ENCODE measurements at places on chromosomes 11 and 22.

DNA sequence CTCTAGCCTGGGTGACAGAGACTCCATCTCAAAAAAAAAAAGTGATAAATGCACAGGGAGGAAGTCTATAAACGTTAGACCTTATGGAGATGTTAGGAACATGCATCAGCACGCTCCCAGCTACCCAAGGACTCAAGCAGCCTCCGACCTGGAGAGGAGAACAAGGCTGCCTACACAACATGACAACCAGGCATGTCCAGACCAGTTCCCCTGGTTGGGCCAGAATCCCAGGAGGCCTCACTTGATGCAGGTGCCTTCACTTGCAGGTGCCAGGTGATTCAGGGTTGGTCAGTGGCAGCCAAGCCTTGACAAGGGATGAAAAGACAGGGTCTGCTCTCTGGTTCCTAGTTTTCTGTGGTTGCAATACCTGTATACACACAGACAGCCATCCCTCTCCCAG lies 5.9 kb downstream of the RANGAP1 start:
- DNase-seq: no peak

GRCh38 chr11:10725114-10725906 lies 25.7 kb upstream of the CTR9 start:
- DNase-seq: no peak

DNA sequence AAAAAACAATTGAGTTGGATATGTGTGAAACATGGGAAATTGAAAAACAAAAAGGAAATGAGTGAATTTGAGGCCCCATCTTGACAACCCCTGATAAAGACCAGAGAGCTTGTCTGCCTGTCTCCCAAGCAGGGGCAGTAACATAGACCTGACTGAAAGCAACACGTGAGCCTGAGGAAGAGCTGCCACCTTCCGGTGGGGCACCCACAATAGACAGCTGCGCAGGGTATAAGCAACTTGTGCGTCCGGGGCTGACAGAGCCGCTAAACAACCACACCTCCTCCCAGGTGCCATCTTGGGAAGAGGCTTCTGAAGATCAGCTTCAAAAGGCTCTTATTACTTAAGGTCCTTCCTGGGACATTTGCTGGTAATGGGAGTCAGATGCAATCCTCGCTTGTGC lies 166.8 kb downstream of the NTM start:
- DNase-seq: no peak

- no peak for DNase-seq
Measured at GRCh38 chr11:2482745-2483144, 37.9 kb downstream of the KCNQ1 start.

GRCh38 chr11:45215098-45215865 lies 68.8 kb downstream of the PRDM11 start:
- DNase-seq: no peak

DNA sequence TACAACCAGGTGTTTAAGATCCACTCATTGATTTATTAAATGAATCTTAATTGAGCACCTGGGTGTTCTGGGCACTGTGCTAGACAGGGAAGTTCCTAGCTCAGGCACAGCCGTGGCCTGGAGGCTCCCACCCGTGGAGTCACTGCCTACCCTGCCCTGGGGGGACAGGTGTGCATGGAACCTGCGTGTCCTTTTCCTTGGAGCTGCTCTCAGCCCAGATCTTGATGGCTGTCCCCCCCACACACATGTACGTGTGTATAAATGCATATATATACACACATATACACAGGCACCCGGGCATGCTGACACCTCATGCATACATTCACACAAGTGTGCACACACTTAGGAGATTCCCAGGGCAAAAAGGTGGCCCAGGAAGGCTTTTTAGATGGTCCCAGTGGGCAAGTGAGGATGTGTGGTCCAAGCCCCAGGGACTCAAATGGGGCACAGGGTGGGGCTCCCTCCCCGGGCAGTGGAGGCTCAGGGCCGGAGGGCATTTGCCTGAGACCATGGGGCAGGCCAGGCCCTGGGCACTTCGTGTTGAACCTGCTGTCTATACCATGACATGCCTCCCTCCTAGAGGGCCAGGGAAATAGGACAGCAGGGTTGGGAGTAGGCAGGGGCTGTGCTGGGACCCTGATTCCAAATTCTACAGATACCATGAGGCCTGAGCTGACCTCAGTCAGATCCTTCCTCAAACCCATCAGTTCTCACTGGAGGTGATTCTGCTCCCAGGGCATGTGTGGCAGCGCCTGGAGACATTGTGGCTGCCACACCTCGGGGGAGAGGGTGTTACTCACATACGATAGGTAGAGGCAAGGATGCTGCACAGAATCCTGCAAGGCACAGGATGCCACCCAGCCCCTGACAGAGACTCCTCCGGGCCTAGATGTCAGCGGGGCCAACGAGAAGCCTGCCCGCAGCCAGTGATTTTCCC lies 77.8 kb downstream of the BCR start:
- no peak for DNase-seq

DNA sequence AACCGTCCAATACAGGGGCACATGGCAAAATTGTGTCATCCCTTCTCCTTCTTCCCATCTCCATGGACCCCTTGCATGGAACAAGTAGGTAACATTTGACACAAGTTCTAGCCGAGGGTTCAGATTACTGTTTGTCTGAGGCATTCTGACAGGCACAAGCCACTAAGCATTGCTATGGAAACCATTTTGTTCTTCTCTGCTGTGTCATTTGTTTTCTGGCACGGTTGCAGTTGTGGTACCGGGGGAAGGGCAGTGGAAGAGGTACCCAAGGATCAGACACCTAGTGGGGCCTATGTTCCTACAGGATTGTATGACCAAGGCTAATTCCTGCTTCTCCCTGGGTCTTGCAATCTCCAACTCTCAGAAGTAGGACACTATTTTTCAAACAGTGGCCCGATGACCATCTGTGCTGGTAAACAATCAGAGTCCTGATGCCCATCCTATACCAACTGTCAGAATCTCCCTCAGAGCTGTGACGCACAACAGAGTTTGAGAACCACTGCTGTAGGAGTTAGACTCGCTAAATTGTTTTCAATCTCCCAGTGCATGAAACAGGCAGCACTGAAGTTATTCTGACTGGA lies 69.3 kb downstream of the KCNC1 start:
- DNase-seq: no peak

GRCh38 chr11:88206751-88207150 lies 31.5 kb upstream of the RAB38 start:
- DNase-seq: no peak

GRCh38 chr11:10017911-10018310 lies 276.1 kb downstream of the SBF2 start:
- DNase-seq: no peak

DNA sequence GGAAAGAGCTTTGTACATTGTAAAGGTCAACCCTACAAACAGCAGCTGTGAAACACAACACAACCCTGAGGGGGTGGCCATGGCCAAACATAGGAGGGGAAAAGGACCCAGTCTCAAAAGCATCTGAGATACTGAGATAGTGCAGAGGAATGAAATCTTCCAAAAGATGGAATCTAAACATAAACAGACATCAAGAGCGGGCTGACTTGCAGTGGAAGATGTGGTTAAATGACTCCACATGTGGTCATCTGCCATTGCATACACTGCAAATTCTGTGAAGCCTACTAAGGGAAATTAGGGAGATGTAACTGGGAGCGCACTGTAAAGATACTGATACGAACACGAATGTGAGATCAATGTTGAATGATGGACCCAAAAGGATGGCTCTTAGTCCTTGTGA lies 22.0 kb downstream of the BDNF start:
- DNase-seq: no peak

GRCh38 chr11:128597209-128597608 lies 9.9 kb upstream of the ETS1 start:
- DNase-seq: no peak

DNA sequence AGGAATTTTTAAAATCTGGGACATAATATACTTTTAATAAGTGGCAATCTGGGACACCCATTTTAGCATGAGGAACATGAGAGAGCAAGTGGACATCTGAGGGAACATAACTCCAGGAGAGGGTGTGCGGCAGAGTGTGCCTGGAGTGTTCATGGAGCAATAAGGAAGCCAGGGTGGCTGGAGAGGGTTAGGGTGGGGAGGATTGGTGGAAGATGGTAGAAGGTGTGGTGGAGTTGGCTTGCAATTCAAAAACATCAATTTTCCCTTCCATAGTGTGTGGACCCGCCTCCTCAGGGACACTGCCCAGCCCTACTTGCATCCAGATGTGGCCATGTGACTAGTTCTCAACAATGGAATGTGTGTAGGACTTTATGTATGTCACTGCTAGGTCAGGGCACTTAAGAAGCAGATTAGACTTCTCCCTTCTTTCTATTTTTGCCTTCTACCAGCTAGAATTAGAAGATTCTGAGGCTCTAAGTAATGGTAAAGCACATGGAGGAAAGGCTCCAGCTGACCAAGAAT lies 4.4 kb upstream of the DENND5A start:
- no peak for DNase-seq

GRCh38 chr22:46058091-46058420 lies 81.1 kb upstream of the WNT7B start:
- no peak for DNase-seq

GRCh38 chr11:97638641-97639224 lies 1248.9 kb downstream of the JRKL start:
- DNase-seq: no peak

- DNase-seq: no peak
Measured at GRCh38 chr11:119700536-119701346, 28.3 kb downstream of the NECTIN1 start.

DNA sequence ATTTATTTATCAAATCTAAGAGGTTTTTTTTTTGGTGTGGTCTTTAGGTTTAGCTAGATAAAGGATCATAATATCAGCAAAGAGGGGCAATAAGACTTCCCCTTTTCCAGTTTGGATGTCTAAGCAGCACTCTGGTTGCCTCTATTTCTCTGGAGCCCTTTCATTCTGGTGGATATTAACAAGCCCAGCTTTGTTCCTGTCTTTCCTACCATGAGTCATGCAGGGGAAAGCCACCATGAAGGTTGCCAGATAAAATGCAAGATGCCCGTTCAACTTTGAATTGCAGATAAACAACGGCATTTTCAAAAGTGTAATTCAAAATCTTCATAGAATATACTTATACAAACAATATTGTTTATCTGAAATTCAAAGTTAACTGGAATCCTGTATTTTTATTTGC lies 143.6 kb downstream of the ADAMTS15 start:
- DNase-seq: no peak

GRCh38 chr11:133945087-133945974 lies 11.4 kb downstream of the IGSF9B start:
- no peak for DNase-seq

- DNase-seq: no peak
Measured at GRCh38 chr22:37220543-37220981, 8.3 kb upstream of the SSTR3 start.

GRCh38 chr22:35410663-35411034 lies 10.7 kb downstream of the MCM5 start:
- no peak for DNase-seq

GRCh38 chr11:85759915-85760314 lies 51.0 kb downstream of the SYTL2 start:
- DNase-seq: no peak

- no peak for DNase-seq
Measured at GRCh38 chr11:34439610-34440198, 970 bp downstream of the CAT start.

DNA sequence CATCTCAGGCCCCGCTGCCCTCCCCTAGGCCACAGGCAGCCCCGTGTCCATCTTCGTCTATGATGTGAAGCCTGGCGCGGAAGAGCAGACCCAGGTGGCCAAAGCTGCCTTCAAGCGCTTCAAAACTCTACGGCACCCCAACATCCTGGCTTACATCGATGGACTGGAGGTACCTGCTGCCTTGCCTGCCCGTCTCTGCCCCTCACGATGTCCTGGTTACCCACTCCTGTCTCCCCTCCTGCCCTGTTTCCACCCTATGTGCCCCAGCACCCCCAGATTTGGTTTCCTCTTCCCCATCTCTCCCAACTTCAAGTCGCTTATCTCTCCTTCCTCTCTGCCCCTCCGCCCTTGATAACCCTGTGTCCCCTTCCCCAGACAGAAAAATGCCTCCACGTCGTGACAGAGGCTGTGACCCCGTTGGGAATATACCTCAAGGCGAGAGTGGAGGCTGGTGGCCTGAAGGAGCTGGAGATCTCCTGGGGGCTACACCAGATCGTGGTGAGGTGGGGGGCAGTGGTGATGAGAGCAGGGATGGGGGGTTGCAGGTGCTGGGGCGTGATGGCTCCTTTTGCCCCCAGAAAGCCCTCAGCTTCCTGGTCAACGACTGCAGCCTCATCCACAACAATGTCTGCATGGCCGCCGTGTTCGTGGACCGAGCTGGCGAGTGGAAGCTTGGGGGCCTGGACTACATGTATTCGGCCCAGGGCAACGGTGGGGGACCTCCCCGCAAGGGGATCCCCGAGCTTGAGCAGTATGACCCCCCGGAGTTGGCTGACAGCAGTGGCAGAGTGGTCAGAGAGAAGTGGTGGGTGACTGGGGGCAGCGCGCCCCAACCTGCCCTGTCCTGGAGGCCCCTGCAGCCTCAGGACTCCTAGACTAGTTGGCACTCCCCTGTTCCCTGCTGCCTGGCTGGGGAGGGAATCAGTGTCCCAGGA lies 930 bp downstream of the SCYL1 start:
- no peak for DNase-seq

DNA sequence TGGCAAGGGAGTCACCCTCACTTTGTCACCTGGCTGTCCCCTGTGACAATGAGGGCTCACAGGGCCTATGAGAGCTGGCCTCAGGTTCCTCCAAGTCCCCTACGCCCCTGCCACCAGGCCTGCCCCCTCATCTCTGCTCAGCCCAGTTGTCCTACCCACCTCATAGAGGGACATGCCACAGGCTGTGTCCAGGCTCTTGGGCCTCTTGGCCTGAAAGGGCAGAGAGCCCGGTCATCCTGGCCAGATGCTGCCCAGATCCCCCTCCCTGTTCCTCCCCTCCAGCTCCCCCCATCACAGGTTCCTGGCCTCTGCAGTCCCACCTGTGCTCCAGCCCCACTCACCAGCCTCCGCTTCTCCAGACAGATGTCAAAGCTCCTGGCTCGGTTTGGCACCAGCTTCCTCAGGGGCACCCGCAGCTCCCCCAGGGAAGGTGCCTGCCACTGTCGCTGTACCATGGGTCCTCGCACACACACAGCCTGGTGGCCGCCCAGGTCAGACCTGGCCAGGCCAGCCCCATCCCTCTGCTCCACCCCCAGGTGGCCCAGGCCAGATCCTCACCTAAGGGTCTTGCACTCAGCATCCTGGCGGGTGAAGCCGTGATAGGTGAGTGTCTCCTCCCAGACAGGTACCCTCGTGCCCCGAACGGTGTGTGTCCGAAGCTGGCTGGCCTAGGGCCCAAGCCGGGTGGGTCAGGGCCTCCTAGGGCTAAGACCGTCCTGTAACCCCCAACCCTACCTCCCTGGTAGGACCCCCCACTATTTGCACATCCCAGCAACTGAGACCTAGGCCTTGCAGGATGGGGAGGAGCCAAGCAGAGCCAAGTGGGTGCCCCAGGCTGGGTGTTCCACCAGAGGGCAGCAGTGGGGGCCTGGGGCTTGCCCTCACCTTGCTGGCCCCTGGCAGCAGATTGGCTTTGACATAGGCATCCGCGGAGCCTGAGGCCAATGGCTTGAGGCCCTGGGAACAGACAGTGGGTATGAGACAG lies 8.3 kb downstream of the NDUFV1 start:
- no peak for DNase-seq

- no peak for DNase-seq
Measured at GRCh38 chr11:44389963-44390605, 80.1 kb upstream of the ALX4 start.

All from hypothalamus (tissue), 51 donors.